ENCODE measurements at places on chromosomes 1 and 21.

DNA sequence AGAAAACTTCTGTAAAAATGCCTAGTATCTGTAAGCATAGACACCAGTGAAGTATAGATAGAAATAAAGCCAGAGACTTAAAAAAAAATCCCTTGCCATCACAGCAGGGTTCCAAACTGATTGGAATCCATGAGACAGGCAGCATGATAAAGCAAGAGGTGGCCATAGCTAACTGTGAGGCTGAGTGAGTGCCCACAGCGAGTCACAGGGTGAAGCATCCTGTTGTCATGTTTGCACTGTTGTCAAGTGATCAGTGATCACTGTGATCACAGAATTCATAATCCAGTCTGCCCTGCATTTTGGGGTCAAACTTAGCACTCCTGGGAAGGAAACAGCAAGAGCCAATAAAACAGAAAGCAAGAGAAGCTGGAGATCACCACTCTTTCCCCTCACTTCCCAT lies 33.3 kb downstream of the LRRC8B start:
- DNase-seq = no peak

- DNase-seq = peak; percentile 93
These were observed 21.9 kb upstream of the IVNS1ABP start for GRCh38 chr1:185338719-185339622.

DNA sequence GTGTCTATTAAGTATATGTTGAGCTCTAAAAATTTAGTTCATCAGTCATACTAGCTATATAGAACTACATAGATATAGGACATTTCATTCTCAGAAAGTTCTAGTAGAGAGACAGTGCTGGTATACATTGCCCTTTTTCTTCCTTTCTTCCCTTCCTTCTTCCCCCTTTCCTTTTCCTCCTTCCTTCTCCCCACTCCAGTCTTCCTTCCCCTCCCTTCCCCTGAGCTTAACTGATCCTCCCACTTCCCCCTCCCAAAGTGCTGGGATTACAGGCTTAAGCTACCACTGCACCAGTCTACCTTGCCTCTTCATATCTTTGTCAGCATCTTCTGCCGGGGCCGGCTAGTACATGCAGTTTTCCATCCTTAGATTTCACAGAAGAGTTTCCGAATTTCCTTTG lies 12.1 kb downstream of the THRAP3 start:
- DNase-seq = no peak

GRCh38 chr1:28056129-28056925 lies 32.1 kb downstream of the EYA3 start:
- DNase-seq = peak; percentile 79

DNA sequence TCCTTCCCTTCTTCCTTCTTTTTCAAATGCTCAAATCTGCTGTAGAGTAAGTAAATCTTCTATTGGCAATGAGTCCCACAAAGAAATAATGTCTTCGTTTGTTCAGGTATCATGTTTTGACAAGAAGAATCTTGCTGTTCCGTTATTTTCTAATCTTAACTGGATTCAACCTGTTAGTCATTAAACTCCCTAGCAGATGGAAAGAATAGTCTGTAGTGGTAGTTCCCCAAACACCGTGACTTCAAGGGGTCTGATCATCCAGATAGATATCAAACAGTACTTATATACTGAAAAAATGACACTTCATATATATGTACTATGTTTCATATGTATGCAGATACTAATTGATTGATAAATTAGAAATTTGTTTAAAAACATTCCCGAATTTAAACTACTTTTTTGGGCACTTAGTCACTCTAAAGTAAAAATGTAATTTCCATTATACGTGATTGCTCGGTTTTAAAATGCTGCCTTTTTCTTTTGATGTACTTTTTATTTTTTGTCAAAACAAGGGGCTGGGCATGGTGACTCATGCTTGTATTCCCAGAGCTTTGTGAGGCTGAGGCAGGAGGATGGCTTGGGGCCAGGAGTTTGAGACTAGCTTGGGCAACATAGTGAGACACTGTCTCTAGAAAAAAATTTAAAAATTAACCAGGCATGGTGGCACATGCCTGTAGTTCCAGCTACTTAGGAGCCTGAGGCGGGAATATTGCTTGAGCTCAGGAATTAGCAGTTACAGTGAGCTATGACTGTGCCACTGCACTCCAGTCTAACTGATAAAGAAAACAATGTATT lies 335.7 kb upstream of the SNX7 start:
- DNase-seq = peak; percentile 12

DNA sequence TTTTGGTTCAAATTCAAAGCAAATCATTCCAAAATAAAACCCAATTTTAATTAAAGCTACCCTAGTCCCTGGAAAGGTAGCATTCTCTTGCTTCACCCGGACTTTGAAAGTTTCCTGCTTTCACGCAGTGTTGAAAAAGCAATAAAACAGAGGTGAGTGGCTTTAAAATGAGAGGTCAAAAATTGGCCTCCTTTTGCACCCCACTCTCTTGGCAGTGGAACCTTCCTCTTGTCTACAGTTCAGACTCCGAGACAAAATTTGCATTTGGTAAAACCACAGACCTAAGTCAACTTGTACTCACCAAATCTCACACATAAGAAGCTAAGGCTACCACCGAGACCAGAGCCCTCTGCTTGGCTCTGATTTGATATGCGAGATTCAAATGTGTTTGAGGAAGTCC lies 252.7 kb downstream of the TTLL7 start:
- no peak for DNase-seq

- peak; percentile 48 for DNase-seq
These were observed 112.3 kb downstream of the CRYAA start for GRCh38 chr21:43280949-43281633.

GRCh38 chr1:214425716-214426425 lies 125.5 kb downstream of the PTPN14 start:
- DNase-seq = no peak

GRCh38 chr1:116852910-116853309 lies 56.8 kb upstream of the PTGFRN start:
- no peak for DNase-seq

DNA sequence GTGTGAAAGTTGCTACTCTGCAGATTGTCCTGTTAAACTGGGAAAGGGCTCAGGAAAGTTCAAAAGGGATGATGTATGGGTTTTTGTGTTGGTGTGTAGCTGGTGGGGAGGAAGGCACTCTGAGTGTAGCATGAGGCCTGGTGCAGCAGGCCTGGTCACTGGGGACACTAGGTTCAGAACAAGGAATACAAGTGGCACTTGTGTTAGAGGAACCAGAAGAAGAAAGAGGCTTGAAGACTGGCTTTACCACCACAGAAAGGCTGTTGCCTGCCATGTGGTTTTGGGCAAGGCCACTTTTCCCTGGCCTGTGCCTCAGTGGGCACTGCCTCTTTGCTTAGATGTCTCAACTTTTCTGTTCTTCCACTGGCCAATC lies 122.8 kb downstream of the NOS1AP start:
- DNase-seq = no peak

DNA sequence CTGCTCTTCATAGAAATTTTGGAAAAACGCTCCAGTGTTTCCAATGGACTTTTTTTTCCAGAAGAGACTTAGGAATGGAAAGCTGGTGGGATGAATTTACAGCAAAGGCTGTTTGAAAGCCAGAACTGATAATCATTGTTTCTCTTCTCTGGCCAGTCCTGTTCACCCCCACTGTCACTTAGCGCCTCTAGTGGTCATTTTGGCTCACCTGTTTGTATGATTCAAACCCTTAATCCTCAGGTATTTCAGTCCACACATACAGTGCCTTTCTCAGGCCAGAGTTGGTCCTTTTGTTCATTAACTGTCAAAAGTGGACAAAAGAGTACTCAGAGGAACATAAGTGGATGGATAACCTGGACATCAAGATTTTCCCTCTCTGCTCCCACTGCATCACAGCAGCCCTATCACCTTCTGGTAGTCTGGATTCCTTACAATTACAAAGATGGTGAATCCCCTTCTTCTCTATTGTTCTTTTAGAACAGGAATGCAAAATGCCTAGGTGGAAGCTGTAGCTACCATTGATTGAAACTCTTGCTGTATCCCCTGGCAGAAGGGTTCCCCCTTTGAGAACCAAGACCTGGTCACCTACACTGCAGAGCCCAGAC lies 177.6 kb upstream of the OLFM3 start:
- peak; percentile 16 for DNase-seq

GRCh38 chr1:240575981-240576662 lies 35.8 kb downstream of the GREM2 start:
- peak; percentile 47 for DNase-seq

DNA sequence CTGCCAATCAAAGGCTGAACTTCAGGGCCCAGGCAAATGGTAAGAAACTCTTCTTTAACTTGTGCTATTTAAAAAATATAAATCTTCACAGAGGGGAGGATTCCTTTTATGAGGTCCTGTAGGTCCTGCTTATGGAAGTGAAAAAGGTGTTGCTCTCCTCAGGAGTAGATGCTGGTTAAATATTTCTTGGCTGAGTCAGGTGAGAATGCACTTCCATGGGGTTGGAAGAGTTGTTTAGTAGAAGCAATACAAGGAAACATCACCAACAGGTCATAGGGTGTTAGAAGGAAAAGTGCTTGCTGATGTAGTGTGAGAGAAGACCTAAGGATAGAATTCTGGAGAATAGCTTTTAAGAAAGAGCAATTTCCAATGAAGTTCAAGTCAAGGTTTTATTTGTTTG lies 42.2 kb upstream of the ATP1A1 start:
- DNase-seq = no peak

DNA sequence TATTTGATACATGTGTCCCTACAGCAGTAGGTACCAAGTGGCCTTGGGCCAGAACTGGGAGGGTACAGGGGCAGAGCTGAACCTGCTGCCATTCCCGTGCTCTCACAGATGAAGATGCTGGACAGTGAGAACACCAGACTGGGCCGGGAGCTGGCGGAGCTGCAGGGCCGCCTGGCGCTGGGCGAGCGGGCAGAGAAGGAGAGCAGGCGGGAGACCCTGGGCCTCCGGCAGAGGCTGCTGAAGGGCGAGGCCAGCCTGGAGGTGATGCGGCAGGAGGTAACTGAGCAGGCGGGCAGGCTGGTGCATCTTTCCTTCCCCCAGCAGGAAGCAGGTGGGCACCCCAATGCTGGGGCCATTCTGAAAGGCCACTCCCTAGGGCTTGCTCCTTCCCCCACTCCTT lies 21.9 kb downstream of the MFAP2 start:
- DNase-seq = no peak

DNA sequence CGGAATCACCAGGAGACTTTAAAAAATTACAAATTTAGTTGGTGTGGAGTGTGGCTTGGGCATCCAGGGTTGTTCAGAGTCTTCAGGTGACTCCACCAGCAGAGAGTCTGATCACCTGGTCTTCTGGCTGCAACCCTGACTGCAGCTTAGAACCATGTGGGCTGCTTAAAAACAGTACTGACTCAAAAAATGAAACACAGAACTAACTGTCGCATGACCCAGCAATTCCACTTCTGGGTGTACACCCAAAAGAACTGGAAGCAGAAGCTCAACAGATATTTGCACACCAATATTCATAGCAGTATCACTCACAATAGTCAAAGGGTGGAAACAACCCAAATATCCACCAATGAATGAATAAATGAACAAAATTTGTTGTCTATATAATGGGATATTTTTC lies 17.3 kb downstream of the TLR5 start:
- no peak for DNase-seq

- peak; percentile 83 for DNase-seq
These were observed 1.5 kb upstream of the COX20 start for GRCh38 chr1:244833734-244834542.

DNA sequence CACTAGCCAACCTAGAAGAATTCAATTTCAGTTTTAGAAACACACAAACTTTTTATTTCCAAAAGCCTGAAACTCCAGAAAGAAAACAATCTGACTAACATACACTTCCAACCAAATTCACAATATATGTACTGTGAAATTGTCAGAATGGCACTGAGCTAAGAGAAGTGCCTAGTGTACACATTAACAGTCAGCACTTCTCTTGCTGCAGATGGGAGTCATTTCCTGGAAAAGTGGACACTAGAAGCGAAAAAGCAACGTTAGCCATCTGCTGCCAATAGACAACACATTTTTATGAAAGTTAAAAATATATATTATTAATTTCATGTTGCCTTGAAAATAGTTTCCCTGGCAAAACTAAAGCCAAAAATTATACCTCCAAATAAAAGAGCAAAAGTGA lies 66.1 kb downstream of the EPS15 start:
- DNase-seq = no peak

DNA sequence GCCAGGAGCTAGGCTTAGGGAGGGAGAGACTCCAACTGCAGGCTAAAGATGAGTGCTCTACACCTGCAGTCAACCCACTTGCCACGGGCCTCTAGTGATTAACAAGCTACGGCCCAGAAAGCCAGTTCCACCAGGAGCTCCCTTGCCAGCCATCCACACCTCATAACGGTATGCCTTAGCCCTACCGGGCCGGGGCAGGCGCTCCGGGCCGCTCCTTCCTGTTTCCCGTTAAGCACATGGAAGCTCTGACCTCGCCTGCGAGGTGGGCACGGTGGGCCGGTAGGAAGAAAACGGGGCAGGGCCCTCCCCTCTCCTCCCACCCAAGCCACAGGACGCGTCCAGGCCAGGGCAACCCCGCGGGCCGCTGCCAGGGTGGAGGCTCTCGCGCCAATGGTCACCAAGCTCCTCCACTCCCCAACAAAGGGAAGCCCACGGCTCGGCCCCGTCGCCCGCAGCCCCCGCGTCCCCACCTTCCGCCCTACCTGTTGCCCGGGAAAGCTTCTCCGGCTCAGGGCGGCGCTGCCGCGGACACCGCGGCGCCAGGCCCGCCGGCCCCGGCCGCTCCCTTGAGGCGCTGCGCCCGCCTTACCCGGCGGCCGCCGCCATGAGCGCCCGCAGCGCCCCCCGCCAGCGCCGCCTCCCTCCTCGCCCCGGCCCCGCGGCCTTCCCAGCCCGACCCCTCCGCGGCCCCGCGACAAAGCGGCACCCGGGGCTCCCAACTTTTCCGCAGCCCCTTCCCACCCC lies 627 bp downstream of the CERS2 start:
- peak; percentile 69 for DNase-seq

DNA sequence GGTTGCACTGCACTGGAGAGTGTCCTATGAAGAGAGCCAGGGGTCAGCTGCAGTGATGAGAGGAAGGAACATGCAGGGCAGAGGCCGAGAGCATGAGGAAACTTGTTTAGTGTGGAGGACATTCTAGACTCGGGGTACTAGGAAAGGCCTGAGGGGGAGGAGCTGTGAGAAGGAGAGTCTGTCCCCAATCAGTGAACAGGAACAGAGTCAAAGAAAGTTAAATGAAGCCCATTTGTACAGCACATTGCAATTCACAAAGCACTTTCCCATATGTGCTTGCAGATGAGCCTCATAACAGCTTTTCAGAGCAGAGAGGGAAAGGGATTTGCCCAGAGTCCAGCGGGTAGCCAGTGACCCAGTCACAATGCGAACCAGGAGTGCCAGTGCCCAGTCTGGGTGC lies 83.4 kb downstream of the NAV1 start:
- DNase-seq = no peak

- peak; percentile 38 for DNase-seq
These were observed 41.4 kb downstream of the TRIM62 start for GRCh38 chr1:33140153-33141149.

GRCh38 chr1:204495078-204495753 lies 611 bp upstream of the PIK3C2B start:
- DNase-seq = no peak

- no peak for DNase-seq
These were observed 136.3 kb downstream of the GPR52 start for GRCh38 chr1:174584071-174584470.

Data from NB4 (cell line).